Tibial artery (tissue), 4 donors: ENCODE measurements at places on chromosomes 7 and 10.

GRCh38 chr10:124125305-124126116, 32.1 kb upstream of the CHST15 start:
- no peak for DNase-seq

- DNase-seq = no peak
Observed at GRCh38 chr7:5549096-5549763, 125.6 kb upstream of the TNRC18 start.

- DNase-seq = no peak
Observed at GRCh38 chr7:121212036-121212435, 116.8 kb upstream of the WNT16 start.

DNA sequence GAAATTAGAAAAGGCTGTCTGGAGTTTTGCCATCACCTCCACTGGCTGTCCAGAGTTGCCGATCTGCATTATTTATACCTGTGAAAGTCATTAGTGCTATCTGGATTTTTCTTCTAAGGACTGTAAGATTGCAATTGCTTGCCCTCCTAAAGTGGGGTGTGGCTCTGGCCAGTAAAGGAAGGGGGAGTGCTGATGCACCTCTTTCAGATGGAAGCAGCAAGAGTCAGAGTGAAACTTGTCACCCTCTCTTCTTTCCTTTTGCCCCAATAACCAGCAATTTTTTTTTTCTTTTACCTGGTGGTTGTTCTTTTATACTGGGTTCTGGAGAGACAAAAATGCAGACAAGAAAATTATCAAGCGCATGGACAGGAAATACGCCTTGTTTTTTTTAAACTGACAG, 527.4 kb upstream of the NRP1 start:
- DNase-seq = no peak

DNA sequence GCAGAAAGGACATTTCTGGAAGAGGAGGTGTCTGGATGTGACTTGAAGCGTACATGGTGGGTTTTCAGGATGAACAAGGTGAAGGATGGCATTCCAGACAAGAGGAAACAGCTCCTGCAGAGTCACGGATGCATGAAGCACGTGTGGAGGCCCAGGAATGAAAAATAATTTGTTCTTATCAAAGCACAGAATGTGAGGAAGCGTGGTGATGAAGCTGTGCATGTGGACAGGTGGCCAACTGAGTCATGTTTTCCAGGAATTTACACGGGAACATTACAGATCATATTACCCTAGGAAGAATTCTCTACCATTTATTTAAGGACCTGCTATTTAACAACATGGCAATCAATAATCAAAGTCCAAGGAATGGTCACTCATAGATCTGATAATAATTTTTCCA, 413.2 kb upstream of the KLF6 start:
- DNase-seq = no peak

DNA sequence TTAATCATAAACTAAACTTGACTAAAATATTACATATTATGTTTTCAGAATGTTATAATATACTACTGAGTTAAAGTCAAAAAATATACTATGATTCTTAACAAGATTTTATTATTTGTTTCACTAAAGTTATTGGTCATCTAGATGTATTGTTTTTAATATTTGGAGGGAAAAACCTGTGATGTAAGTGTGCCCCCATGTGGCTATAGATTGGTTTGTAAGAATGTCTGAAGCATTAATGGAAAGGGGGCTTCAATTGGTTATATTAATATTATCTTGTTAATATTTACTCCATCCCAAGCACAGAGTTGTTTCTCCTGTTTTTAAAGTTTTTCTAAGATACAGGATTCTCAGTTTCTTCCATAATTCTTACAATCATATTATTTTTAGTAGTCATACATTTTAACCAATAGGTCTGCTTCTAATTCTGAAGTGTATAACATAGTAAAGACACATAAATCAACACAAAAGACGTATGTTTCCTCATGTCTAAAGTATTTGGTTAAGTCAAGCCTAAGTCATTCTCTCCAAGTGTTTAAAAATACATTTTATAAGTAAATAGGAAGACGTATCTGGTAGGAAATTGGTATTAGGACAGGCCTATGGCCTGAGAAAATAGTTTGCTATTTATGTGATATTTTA, 58.0 kb downstream of the GNAT3 start:
- no peak for DNase-seq

DNA sequence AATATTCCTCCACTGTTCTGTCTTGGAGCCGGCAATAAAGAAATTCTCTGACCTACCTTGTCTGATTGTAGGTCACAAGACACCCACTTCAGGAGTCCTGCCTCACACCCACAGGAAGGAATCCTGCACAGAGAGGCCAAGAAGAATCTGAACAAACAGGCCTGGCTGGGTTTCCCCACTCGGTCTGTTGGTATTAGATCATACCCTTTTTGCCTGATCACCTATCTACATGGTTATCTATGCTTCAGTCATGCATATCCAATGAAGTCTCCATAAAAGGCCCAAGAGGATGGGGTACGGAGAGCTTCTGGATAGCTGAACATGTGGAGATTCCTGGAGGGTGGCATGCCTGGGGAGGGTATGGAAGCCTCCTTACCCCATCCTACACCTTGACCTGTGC, 12.3 kb downstream of the OGDH start:
- no peak for DNase-seq

DNA sequence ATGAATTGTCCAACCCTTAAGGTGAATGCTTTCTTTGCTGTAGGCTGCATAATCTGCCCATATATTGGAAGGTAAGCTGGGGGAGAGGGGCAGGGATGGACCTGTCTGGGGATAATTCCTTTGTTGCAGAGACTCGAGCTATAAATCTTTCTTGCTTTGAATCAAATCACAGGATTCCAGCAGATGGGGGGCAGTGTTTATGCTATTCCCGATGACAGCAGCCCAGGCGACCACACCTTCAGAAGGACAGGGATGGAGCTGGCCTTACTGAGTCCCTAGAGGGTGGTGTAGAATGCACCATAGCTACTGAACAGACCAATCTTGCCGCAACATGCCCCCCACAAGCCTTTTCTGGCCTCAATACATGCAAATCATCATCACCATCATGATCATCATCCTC, 2.5 kb downstream of the PODXL start:
- no peak for DNase-seq

DNA sequence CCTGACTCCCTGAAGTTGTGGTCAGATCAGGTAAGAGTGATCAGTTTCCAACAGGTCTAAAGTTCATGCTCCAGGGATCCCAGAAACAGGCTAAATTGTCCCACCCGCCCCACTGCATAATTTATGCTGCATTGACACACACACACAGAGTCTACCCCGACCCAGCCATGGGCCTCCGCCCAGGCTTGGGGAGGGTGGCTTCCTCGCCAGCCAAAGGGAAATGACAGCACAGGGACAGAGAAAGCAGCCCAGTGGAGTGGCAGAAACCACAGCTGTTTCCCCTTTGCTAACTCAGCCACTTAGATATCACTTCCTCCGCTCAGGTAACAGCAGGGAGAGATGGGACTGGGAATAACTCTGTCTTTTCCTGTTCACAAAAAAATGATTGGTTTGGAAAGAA, 9.4 kb downstream of the SH3PXD2A start:
- DNase-seq = peak; percentile 57

- no peak for DNase-seq
Observed at GRCh38 chr7:89623018-89623672, 531.1 kb upstream of the STEAP1 start.

DNA sequence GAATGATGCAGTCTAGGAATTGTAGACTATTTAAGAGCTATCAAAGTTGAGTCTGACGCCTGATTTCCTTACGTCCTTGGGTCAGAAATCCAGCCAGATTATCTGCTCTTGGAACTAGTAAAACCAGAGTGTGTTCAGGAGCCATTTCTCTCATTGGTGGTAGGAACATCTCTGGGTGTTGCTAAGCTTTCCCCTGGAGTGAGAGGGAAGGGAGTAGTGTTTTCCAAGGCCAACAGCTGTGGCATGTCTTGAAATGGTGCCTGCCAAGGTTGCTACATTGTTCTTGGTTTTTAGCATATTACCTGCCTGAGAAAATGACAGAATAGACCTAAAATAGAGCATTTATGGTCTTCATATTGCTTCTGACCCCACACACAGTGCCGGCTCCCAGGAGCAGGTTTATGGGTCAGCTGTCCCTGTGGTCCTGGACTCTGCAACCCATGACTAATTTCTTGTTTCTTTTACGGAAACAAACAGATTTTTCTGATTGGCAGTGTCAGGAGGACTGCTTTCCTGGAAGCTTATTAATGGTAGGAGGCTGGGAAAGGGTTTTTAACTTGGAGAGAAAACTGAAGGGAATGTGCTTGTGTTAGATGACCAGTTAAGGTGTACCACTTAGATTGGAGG, 17.5 kb downstream of the GBF1 start:
- no peak for DNase-seq

GRCh38 chr7:144437370-144438191, 34.1 kb upstream of the NOBOX start:
- DNase-seq = no peak

- DNase-seq = no peak
Observed at GRCh38 chr7:106312906-106313305, 28.1 kb upstream of the NAMPT start.

- no peak for DNase-seq
Observed at GRCh38 chr10:75569506-75569905, 138.1 kb downstream of the LRMDA start.

DNA sequence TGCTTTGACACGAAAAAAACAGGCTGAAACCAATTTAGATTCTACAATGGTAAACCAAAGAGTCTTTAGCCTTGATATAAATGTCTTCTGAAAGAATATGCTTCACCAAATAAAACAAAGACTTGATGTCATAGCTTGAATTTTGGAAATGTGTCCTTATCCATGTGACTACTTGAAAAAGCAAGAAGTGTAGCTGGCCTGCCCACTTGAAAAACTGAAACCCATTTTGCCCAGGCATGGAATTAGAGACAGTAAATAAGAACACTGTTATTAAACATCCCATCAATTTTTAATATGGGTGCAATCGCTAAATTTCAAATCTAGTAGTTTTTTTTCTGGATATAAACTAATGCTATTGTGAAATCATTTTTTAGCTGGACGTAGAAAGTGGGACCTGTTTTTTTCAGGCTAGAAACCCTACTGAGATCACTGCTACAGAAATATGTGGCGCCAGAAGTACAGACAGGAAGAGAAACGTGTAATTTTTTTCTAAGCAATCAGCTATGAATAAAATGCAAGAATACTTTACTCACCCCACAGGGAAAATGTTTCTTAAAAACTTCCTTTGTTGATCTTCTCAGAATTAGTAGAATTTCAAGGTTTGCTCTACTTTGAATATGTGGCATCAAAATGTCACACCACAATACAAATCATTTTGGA, 56.7 kb downstream of the PIP4K2A start:
- DNase-seq = no peak

GRCh38 chr7:71563276-71563675, 431.3 kb downstream of the GALNT17 start:
- no peak for DNase-seq

DNA sequence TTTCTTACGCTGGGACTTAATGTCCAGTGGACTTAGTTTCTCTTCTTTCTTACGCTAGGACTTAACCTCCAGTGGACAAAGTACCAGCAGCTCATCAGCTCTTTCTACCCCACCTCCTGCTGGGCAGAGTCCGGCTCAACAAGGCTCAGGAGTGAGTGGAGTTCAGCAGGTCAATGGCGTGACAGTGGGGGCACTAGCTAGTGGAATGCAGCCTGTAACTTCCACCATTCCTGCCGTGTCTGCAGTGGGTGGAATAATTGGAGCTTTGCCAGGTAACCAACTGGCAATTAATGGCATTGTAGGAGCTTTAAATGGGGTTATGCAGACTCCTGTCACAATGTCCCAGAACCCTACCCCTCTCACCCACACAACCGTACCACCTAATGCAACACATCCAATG, 199.7 kb downstream of the MLLT10 start:
- no peak for DNase-seq

GRCh38 chr7:38694326-38694725, 63.2 kb upstream of the AMPH start:
- no peak for DNase-seq

DNA sequence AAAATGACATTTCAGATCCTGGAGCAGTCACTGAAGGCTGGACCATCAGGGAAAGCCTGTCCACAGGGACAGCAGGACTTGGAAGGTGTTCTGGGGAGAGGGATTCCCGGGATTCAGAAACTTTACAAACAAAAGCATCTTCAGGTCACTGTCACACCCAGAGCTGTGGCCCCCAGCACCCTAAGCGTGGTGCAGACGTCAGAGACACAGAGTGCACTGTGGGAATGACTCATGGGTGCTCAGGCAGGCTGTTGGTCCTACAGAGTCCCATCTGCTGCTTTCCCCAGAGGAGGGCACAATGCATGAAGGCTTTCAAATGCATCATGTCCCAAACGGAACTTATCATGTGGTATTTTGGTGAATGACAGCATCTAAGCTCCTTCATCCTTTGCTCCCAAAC, 13.1 kb upstream of the LRMDA start:
- no peak for DNase-seq

DNA sequence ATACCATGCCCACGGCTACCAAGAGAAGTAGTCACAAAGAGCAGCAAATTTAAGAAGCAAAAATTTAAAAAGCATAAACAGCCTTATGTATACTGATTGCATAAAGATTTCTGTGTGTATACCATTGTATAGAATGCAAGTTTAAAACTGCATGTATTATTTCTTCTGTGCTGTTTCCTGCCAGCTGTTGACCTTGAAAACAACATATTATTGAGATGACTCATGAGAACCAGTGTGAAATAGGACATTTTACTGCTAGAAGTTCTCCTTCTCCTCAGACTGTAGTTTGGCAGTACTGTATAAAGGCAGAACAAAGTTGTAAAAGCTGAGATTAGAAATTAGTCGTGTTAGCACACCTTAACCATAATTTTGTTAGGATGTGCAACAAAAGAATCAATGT, 42.3 kb upstream of the SGCE start:
- DNase-seq = no peak

DNA sequence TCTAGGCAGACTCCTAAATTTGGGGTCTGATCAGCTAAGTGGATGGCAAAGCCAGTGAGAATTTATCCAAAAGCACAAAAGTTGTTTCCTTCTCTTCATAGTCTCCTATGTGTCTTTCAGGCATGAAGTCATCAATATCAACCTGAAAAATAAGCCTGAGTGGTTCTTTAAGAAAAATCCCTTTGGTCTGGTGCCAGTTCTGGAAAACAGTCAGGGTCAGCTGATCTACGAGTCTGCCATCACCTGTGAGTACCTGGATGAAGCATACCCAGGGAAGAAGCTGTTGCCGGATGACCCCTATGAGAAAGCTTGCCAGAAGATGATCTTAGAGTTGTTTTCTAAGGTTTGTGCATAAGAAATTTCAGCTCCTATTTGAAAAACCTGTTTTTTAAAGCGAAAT, 4.8 kb downstream of the GSTO1 start:
- DNase-seq = no peak

- no peak for DNase-seq
Observed at GRCh38 chr7:93601363-93601762, 26.8 kb upstream of the CALCR start.

- no peak for DNase-seq
Observed at GRCh38 chr10:126533644-126534043, 136.8 kb downstream of the C10orf90 start.

DNA sequence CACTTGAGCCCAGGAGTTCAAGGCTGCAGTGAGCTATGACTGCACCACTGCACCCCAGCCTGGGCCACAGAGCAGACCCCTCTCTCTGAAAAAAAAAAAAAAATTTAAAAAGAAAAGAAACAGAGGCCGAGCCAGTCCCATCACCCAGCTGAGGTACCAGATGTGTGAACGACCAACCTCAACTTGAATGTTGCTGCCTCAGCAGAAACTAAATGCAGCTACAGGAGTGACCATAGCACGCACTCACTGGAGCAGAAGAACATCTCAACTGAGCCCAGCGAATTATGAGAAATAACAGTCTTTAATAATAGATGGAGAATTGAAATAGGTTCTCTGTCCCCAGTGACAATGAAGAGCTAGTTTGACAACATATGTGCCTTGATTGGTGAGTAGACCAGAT, 53.1 kb upstream of the ST8SIA6 start:
- no peak for DNase-seq
